ENCODE measurements at places on chromosomes 1 and 21. TPM values are rescaled to one million over a fixed set of nuclear protein-coding genes. Genes with fewer than 3 reads are reported as not detected.

- DNase-seq, result no peak
Measured at GRCh38 chr1:205700865-205701401, 20.6 kb upstream of the SLC45A3 start.

DNA sequence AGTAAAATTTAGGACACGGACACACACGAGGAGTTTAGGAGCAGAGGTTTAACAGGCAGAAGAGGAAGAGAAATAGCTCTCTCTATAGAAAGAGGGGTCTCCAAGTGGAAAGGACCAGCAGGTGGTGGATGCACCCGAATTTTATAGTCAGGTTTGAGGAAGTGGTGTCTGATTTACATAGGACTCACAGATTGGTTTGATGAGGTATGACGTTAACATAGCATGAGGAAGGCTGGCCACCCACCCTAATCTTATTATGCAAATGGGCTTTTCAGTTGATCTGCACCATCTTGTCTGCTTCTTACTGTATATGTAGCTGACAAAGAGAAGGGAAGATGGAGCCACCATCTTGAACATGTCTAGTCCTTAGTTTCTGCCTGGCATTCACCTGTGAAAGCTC, 52.5 kb upstream of the RGS2 start:
- no peak for DNase-seq

DNA sequence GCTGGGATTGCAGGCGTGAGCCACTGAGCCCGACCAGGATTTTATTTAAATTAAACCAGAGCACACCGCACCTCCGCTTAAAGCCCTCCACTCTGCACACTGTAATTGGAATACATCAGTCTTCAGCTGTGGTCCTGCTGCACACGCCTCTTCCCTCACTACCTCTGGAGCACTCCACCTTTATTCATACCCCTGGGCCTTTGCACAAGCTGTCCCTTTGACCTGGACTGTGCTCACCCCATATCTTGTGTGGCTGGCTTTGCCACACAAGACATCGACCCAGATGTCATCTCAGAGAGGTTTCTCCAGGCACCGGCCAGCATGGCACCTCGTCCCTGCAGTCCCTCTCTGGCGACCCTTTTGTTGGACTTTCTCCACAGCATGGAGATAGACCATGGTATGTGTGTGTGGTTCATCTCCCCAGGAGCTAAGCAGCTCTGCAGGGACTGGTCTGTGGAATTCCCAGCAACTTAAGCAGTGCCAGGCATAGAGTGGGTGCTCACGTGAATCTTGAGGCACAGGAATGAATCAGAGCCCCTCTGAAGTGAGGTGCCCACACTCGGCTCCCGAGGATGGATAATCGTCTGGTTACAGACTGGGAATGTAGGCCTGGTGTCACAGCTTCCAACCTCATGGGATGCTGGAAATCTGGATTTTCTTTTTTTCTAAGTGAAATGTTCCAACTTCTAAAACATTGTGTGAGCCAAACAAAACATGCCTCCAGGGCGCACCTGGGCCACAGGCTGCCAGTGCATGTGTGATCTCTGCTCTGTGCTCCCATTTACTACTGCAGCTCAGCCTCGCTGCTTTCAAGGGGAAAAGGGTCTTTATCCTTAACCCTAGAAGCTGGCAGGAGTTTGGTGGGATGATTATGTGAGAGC, 61.9 kb downstream of the EVA1C start:
- no peak for DNase-seq

GRCh38 chr1:158720620-158721019, at the start of gene OR6K3:
OR6K3 (minus strand) TSS chr1:158720720; CDS start chr1:158718115, 2,605 bp downstream.
- no peak for DNase-seq

- DNase-seq, result no peak
Measured at GRCh38 chr1:160394673-160395072, 5.7 kb upstream of the VANGL2 start.

DNA sequence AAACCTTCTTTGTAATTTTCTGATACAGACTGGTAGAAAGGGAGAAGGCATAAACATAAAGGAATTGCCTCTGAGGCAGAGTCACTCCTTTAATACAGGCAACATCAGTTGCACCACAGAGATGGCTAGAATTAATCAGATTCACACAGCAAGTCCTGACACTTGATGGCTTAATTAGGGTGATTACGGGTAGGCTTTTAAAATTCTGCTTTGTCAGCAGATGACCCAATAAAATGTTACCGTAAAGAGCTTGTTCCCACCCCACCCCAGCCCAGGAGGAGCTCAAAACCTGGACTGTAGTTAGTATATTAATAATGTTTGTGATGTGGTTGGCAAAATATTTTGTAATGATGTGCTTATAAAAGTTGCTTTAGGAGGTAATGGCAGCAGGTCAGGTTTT, 9.3 kb upstream of the BTG3 start:
- DNase-seq, result no peak

DNA sequence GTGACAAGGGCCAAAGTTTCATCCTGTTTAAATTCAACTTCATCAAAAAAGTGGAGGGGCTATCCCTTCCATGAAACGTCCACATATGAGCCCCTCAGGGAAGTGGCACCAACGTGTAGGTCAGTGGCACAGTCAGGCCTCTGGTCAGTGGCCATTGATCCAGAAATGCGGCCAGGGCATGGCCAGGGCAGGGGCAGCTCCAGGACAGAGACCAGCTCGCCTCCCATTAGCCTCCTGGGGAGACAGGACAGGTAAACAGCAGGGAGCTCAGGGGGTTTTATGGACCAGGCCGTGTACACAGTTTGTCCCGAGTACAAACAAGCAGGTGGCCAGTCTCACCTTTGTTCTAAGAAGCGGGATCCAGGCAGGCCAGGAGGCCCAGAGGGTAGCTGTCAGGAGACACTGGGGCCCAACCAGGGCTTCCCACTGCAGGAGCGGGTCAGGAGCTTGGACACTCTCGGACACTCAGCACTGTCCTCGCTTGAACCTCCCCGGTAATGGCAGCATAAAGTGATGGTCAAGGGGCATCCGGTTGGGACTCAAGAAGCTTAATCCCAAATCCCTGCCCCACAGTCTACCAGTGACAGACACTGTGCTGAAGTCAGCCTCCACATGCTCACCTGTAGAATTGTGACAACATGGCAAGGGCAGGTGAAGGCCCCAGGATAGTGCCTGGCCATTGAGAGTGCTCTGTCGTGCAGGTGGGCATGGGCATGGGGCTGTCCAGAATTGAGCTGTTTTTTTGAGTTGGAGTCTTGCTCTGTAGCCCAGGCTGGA, 144.1 kb upstream of the ERRFI1 start:
- DNase-seq, result no peak

DNA sequence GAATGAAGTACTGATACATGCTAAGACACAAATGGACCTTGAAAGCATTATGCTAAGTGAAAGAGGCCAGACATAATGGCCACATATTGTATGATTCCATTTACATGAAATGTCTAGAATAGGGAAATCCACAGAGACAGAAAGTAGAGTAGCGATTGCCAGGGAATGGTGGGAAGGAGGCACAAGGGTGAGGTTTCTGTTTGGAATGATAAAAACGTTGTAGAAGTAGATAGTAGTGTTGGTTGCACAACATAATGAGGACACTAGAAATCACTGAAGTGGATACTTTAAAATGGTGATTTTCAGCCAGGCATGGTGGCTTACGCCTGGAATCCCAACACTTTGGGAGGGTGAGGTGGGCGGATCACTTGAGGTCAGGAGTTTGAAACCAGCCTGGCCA, 97.6 kb upstream of the VANGL1 start:
- DNase-seq, result no peak

DNA sequence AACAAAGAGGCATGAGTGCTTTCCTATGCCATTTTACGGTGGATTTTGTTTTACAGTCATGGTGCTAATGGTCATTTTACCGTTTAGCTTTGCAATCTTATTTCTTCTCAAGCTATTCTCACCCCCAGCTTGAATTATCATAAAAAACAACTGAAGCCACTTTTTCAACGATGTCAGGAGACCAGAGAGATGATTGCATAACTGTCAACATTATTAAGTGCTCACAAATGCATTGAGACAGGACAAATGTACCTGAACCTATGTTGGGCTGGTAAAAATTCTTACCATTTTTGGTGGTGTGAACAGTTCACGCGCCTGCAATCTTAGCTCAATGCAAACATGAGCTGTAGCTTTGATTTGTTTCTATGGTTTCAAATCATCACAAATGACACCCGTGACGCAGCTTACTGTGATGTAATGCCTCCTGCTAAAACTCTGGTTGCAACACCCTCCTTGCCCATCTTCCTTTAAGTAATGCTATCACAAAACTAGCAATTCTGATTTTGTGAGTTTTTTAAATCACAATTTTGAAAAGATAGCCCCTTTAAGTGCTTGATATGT, 104.4 kb downstream of the UCHL5 start:
- DNase-seq, result no peak

- peak; percentile 60 for DNase-seq
Measured at GRCh38 chr1:175197531-175197930, 5.0 kb upstream of the KIAA0040 start.

DNA sequence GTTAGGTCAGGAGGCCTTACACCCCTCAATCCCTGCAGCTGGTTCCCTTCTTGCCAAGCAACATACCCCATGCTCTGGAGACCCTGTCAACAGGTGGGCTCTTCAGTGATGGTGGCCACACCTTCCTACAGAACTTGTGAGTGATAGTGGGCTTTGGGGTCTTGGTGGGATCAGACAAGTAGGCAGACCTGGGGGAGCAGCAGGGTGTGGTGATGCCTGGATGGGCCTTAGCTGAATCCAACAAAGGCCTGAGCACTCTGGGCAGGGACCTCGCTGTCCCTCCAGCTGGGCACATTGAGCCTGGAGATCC, 14.9 kb downstream of the FAAH start:
- DNase-seq, result no peak

DNA sequence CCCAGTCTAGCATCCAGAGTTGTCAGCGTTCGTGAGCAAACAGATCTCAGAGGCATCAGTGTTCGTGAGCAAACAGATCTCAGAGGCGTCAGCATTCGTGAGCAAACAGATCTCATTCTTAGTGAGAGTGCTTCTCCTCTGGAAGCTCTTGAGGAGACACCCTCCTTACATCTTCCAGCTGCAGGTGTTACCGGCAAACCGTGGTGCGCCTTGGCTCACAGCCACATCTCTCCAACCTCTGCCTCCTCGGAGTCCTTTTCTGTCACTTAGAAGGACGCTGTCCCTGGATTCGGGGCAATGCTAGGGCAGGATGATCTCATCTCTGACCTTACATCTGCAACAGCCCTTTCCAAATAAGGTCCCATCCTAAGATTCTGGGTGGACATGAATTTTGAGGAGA, 14.6 kb upstream of the UMODL1 start:
- no peak for DNase-seq

- no peak for DNase-seq
Measured at GRCh38 chr1:151197863-151198253, 494 bp upstream of the PIP5K1A start.

DNA sequence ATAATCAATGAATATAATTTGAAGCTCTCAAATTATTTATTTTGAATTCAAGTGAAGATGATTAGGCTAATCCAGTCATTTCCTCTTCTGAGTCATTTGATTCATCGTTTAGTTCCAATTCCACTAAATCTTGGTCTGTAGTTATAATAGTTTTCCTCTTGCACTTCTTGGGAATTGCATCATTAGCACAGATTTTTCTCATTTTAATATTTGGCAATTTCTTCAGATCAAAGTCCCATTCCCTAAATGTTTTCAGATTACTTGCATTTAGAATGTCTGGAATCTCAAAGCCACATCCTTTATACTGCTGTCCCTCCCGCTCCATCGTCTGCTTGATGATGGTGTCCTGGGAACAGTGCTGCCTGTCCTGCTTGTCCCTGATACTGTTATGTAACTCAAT, 43.5 kb downstream of the MAST2 start:
- no peak for DNase-seq

GRCh38 chr1:165290148-165290547, 66.4 kb downstream of the LMX1A start:
- peak; percentile 10 for DNase-seq

- peak; percentile 77 for DNase-seq
Measured at GRCh38 chr1:22416555-22417454, 34.8 kb upstream of the ZBTB40 start.

GRCh38 chr21:19603011-19603593, 1199.5 kb upstream of the TMPRSS15 start:
- no peak for DNase-seq

- no peak for DNase-seq
Measured at GRCh38 chr1:56390232-56390867, 189.0 kb downstream of the PLPP3 start.

DNA sequence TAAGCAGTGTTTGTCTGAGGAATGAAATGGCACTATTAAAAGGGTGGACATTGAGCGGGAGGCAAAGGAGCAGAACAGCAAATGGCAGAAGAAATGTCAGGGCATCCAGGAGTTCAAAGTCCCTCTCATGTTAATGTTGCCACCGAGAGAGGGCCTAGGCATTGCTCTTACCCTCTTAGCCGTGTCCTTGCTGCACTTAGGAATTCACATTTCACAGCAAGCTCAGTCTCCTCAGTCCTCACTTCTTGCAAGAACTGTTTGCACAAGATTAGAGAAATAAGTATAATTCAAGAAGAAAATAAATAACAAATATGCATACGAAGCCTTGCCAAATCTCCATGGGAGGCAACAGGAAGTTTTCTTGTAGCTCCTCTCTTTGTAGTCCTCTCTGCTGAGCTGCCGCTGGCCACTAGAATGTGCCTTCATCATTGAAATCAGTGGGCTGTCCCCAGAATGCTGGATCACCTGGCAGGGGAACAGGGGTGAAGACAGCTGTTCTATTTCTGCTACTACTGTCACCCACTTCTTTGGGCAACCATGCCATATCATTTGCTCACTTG, 205.8 kb downstream of the ZNF326 start:
- no peak for DNase-seq

DNA sequence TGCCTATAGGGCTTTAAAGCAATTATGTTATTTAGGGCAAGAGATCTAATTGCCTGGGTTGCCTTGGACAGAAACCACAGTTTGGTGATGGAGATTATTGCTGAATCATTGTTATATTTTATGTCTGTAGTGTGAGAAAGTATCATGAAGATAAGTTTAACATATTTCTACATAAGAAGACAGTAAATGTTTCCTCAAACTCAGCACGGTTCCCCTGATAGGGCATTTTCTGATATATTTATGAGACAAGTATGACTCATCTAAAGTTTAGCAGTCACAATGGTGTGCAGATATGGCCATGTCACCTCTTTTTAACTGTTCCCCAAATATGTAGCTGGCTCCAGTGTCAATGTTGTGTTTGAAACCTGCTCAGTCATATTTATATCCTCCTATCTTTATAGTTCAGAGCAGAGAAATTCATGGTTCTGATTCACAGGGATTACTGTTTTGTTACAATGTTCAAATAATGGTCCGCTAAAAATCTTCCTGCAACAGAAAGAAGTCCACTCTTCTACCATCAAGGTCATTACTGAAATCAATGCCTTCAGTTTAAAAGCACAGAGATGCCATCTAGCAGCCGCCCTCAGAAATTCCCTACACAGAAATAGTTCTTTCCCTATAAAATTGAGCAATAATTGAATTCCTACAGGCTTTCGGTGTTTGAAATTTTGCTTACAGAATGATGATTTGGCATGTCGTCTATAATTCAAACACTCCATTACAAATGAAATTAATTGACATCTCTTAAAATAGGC, 3.7 kb downstream of the OLFM3 start:
- DNase-seq, result no peak

Gene KCNK2
- 2.0 TPM for total RNA-seq

Gene C8B
- not detected for total RNA-seq

Gene GUCA2A
- not detected for total RNA-seq

Gene IFNGR2
- 121 TPM for total RNA-seq

Gene TMEM201
- total RNA-seq, result 4.8 TPM

Gene ZMYND12
- 0.29 TPM for total RNA-seq

Gene GBP3
- 0.08 TPM for total RNA-seq

Gene NBPF4
- not detected for total RNA-seq

Gene SESN2
- 33.5 TPM for total RNA-seq

Gene CELA2A
- not detected for total RNA-seq

Gene LYSMD1
- total RNA-seq, result 22.1 TPM

Gene RYR2
- 0.16 TPM for total RNA-seq

Gene PPM1J
- 0.40 TPM for total RNA-seq

Gene CR1
- not detected for total RNA-seq
